ENCODE measurements at places on chromosomes 1 and 21. TPM values are rescaled to one million over a fixed set of nuclear protein-coding genes. Genes with fewer than 3 reads are reported as not detected.

Gene ERG
- total RNA-seq: 4.4 TPM

Gene SMCP
- not detected for total RNA-seq

Gene CFAP74
- total RNA-seq: 0.20 TPM

Gene SLC19A1
- total RNA-seq: 25.5 TPM

Gene SETDB1
- 23.5 TPM for total RNA-seq

Gene POGZ
- total RNA-seq: 5.7 TPM

Gene LRRC71
- total RNA-seq: not detected

Gene PRKAA2
- 0.10 TPM for total RNA-seq

Gene CD5L
- total RNA-seq: not detected

Gene TAL1
- not detected for total RNA-seq

Gene RNU1-2
- not detected for total RNA-seq

Gene BARHL2
- total RNA-seq: not detected
